Astrocyte of the hippocampus (primary cell): ENCODE measurements at places on chromosomes 7 and 10.

DNA sequence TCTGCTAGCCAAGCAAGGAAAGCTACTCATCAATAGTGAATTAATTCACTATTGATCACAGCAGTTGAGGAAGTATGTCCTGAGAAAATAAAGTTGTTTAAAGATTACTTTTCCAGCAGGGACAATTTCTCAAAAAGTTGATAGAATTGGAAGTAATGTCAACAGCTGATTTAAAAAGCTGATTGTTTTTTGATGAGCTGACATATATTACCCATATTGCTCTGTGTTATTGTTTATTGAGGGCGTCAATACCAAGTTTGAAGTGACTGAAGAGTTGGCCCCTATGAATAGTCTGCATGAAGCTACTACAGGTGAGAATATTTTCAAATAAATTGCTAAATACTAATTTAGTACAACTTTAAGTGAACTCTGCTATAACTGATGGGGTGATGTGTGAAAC is 28.0 kb downstream of the ZFAND4 start:
- DNase-seq, result no peak

DNA sequence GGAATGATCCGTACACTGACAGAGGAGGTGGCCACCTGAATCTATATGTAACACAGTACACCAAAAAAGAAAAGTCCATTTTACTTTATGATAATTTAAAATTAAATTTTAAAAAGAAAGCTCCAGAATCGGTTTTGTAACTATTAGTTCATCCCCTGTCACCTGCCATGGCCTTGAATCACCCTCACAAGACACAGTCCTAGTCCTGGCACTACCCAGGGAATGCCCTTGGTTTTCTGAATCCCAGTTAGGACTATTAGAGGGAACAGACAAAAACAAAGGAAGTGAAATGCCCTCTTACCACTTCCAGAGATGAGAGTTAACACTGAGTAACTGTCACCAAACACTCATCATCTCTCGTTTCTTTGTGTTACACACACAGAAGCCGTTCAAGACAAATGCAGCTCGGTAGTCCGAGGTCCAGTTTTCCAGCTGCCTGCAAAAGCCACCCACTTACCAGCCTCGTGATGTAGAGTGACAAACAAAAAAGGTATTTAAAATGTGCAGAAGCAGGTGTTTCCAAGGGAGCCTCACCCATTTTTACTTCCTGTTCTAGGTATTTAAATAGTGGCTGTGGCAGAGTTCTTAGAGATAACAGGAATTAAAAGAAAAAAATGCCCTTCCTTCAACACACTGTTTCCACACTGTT is 6.1 kb downstream of the PTPRN2 start:
- DNase-seq, result no peak

- no peak for DNase-seq
These were observed 145.6 kb upstream of the ZNF32 start for GRCh38 chr10:43794181-43794815.

GRCh38 chr7:65796205-65796604 is 76.7 kb upstream of the VKORC1L1 start:
- DNase-seq, result no peak
